Muscle of leg (tissue), 16 donors: ENCODE measurements at places on chromosomes 3 and 15. TPM values are rescaled to one million over a fixed set of nuclear protein-coding genes. Genes with fewer than 3 reads are reported as not detected.

Gene GOLGA6B
- total RNA-seq, result not detected

Gene MYZAP
- 2.9 TPM for total RNA-seq

Gene ANKUB1
- not detected for total RNA-seq

Gene AADACL2
- total RNA-seq, result not detected
